ENCODE measurements at places on chromosomes 1 and 21. TPM values are rescaled to one million over a fixed set of nuclear protein-coding genes. Genes with fewer than 3 reads are reported as not detected.

Gene C1orf232
- polyA plus RNA-seq: not detected

- no peak overlapping the region for H3K27ac ChIP-seq
- no peaks in the 10 kb centered on the region for H3K4me1 ChIP-seq
- no peak overlapping the region for H3K4me3 ChIP-seq
- DNase-seq: no peak
Measured at GRCh38 chr1:41851589-41851988, 67.1 kb downstream of the HIVEP3 start.

DNA sequence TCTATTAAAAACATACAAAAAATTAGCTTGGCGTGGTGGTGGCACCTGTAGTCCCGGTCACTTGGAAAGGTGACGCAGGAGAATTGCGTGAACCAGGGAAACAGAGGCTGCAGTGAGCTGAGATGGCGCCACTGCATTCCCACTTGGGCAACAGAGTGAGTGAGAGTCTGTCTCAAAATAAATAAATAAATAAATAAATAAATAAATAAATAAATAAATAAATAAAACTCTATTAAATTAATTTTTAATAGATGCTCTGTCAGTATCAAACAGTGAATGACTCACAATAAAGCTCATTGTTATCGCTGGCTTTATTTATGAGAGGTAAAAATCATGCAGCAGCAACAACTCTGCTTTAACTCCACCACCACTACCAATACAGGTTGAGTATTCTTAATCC, 72.8 kb downstream of the ABL2 start:
- no peaks in the 10 kb centered on the region for H3K36me3 ChIP-seq
- no peaks in the 10 kb centered on the region for H3K27me3 ChIP-seq
- H3K4me1 ChIP-seq: no peaks in the 10 kb centered on the region
- no peak overlapping the region for H3K27ac ChIP-seq
- no peak overlapping the region for H3K4me3 ChIP-seq

DNA sequence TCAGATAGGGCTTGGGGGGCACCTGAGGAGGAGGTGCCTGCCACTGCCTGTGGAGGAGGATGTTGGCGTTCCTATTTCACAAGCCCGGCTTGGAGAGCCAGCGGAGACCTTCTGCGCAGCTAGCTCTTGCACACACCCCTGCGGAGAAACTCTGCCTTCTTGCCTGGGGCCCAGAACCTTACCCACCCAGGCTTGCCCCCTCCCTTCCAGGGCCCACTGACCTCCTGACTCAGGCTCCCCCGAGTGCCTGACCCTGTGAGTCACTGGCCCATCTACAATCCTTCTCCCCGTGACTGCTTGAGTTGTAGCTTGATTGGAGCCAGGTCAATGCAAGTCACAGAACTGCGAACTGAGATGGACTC, 3.4 kb downstream of the HES2 start:
- no peak for DNase-seq
- H3K4me1 ChIP-seq: peaks cover 4% of the 10 kb centered on the region
- no peak overlapping the region for H3K27ac ChIP-seq
- H3K27me3 ChIP-seq: peaks cover 27% of the 10 kb centered on the region
- no peak overlapping the region for H3K4me3 ChIP-seq

DNA sequence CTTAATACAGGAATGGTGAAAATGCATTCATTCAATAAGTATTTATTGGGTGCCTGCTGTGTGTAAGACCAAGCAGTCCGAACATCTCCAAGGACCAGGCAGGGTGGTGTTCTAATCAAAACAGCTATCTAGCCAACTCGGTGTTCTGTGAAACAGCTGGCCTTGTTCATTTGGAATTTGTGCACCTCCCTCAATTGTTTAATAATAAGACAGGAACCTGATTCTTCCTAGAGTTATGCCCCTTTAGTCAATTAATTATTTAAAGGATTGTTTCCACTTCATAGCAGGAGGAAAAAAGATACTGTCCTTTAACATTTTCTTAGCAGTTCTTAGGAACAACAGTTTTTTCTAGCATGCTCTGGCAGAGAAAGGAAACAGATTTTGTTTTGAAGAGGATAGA, 30.4 kb downstream of the S100A10 start:
- H3K4me1 ChIP-seq: no peaks in the 10 kb centered on the region
- DNase-seq: no peak
- no peak overlapping the region for H3K4me3 ChIP-seq
- H3K27ac ChIP-seq: no peak overlapping the region

Gene RHD
- polyA plus RNA-seq: 0.28 TPM

Gene SLC22A15
- polyA plus RNA-seq: not detected

Gene KLHDC7A
- polyA plus RNA-seq: not detected

DNA sequence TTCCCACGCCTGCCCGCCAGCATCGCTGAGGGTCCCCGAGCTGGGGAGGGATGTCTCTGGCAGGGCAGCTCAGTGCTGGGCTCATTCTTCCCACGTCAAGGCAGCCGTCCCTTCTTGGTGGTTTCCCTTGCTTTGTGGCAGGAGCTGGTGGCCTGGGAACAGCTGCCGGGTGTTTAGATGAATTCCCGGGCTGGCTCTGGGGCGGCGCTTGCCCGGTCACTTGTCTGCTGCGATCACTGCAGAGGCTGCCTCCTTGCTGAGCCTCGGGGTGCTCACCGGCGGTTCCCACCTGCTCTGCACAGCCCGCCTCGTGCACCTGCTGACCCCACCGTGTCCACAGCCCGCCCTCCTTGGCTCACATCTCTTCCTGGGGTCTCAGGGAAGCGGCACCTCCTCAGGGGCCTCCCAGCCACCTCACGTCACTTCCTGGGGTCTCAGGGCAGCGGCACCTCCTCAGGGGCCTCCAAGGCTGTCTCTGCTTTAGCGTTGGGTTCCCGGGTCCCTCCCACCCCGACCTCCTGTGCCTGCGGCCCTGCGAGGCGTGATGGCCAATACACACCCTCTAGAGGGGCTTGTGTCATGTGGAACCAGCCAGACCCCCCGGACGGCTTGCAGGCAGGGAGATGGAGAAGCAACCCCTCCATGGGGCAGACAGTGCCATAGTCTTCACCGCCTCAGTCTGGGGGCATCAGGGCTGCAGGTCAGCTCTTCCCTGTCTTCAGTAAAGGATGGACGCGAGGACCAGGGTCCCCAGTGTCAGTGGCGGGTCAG, 13.5 kb downstream of the COL18A1 start:
- H3K27ac ChIP-seq: no peak overlapping the region
- no peaks in the 10 kb centered on the region for H3K4me1 ChIP-seq
- no peak for DNase-seq
- H3K27me3 ChIP-seq: no peaks in the 10 kb centered on the region

Gene SLC30A10
- polyA plus RNA-seq: not detected

Gene SERPINC1
- 0.25 TPM for polyA plus RNA-seq

- H3K4me1 ChIP-seq: no peaks in the 10 kb centered on the region
- H3K27me3 ChIP-seq: no peaks in the 10 kb centered on the region
- H3K36me3 ChIP-seq: no peaks in the 10 kb centered on the region
- H3K27ac ChIP-seq: no peak overlapping the region
- no peak overlapping the region for H3K4me3 ChIP-seq
Measured at GRCh38 chr1:241453732-241454131, 65.8 kb downstream of the FH start.

Gene RASSF5
- polyA plus RNA-seq: 416 TPM

GRCh38 chr1:21149855-21150432, 26.8 kb downstream of the EIF4G3 start:
- H3K4me3 ChIP-seq: no peak overlapping the region
- H3K27ac ChIP-seq: no peak overlapping the region
- H3K4me1 ChIP-seq: no peaks in the 10 kb centered on the region
- no peaks in the 10 kb centered on the region for H3K36me3 ChIP-seq
- H3K27me3 ChIP-seq: no peaks in the 10 kb centered on the region
- DNase-seq: no peak

DNA sequence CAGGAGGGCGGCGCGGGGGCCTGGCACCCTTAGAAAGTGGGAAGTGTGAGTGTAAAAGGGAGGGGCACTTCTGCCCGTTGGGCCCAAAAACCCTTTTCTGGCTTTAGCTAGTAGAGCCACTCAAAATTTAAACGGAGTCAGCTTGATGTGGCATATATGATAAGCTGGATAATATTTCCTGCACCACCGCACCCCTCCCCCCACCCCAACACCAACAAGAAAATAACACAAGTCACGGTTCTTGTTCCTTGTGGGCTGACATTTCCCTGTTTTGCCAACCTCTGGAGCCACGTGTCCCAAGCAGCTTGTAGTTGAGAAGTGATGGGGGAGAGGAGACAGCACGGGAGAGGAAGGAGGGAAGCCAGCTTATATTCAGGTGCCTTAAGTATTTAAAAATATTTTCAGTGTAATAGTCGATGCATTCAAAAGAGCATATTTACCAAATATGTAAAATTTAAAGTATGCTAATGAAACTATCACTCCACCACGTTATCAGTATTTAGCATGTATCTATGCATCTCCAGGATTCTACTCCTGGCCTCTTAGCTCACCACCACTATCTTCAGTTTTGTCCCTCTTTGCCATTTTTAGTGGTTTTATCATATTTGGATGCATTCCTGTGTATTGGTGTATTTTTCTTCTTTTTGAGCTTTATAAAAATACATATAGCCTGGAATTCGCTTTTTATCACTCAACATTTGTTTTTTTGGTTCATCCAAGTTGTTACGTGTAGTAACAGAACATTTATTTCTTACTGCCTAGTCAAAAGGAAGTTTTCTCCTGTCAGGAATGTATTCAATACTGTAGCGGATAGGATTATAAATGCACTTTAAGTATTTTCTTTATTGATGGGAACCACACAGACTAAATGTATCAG, 773 bp upstream of the DDX59 start:
- peak overlapping the region; percentile 93 for H3K4me3 ChIP-seq
- no peak for DNase-seq
- no peaks in the 10 kb centered on the region for H3K36me3 ChIP-seq

Gene DEDD
- 34.0 TPM for polyA plus RNA-seq

Gene RNF186
- polyA plus RNA-seq: not detected

- H3K27ac ChIP-seq: no peak overlapping the region
- H3K36me3 ChIP-seq: no peaks in the 10 kb centered on the region
- DNase-seq: no peak
- no peak overlapping the region for H3K4me3 ChIP-seq
Measured at GRCh38 chr21:45040157-45040711, 34.1 kb upstream of the ADARB1 start.

DNA sequence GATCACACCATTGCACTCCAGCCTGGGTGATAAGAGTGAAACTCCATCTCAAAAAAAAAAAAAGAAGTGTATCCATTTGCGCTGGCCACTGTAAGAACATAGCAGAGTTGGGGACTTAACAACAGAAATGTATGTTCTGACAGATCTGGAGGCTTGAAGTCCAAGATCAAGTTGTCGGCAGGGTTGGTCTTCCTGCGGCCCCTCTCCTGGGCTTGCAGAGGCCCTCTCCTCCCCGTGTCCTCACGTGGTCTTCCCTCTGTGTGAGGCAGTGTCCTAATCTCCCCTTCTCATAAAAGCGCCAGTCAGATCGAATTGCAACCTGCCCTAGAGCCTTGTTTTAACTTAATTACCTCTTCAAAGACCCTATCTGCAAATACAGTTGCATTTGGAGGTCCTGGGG, 52.6 kb downstream of the MT1HL1 start:
- no peak for DNase-seq
- H3K36me3 ChIP-seq: no peaks in the 10 kb centered on the region
- no peaks in the 10 kb centered on the region for H3K4me1 ChIP-seq
- no peaks in the 10 kb centered on the region for H3K27me3 ChIP-seq

DNA sequence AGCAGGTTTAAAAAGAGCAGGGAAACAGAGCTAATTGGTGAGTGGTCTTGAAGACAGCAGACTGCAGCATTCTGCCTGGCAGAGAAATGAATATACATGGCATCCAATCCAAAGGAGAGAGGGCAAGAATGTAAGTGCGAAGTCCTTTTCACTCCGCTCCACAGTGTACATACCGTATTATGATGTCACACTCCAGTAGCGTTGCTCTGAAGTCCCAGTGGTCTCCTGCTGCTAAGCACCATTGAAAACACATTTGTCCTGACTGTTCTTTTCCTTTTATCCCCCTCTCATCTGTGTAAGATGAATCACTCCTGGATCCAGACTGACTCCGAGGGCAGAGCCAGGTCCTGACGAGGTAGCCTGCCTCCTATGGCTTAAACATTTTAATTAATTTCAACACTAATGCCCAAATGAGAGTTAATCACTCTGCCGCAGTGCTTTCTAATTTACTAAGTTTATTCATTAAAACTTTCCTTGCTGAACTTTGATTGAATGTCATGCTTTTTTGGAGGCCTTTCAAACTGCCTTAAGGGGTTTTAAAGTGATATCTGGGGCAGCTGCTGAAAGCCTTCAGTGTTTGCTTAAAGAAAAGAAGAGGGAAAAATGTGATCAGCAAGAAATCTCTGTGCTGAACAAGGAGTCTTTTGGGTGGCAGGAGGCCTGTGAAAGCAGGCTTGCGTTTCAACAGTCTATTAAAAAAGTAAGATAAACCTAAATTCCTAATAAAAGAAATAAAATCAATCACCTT, 227.2 kb downstream of the ATG4C start:
- no peaks in the 10 kb centered on the region for H3K4me1 ChIP-seq
- H3K27ac ChIP-seq: no peak overlapping the region
- no peak for DNase-seq
- no peak overlapping the region for H3K4me3 ChIP-seq

GRCh38 chr1:232524056-232524455, 105.9 kb downstream of the SIPA1L2 start:
- no peaks in the 10 kb centered on the region for H3K4me1 ChIP-seq
- no peaks in the 10 kb centered on the region for H3K27me3 ChIP-seq
- H3K27ac ChIP-seq: no peak overlapping the region
- no peaks in the 10 kb centered on the region for H3K36me3 ChIP-seq
- H3K4me3 ChIP-seq: no peak overlapping the region

- no peak for DNase-seq
- no peaks in the 10 kb centered on the region for H3K4me1 ChIP-seq
- H3K4me3 ChIP-seq: no peak overlapping the region
- no peaks in the 10 kb centered on the region for H3K27me3 ChIP-seq
Measured at GRCh38 chr21:41480086-41480690, 27.8 kb downstream of the TMPRSS2 start.

Gene SPATA21
- polyA plus RNA-seq: not detected

GRCh38 chr1:91700332-91700731, 185.6 kb downstream of the TGFBR3 start:
- no peak for DNase-seq
- peaks cover 14% of the 10 kb centered on the region for H3K4me1 ChIP-seq
- H3K4me3 ChIP-seq: no peak overlapping the region
- H3K27ac ChIP-seq: no peak overlapping the region
- no peaks in the 10 kb centered on the region for H3K27me3 ChIP-seq

DNA sequence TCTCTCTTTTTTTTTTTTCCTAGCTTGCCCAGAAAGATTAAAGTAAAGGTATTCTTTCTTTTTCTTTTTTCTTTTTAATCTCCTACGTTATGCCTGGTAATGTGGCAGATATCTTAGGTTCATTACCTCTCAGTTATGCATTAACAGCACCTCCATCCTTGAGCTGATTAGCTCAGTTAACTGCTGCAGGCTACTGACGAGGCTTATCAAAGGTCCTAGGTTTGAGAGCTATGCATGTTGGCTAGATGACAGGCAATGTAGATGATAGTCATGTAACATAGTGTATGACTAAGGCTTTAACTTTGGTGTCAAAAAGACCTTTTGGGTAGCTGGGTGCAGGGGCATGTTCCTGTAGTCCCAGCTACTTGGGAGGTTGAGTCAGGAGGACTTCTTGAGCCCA, 53.7 kb upstream of the CACYBP start:
- H3K27ac ChIP-seq: no peak overlapping the region
- H3K4me1 ChIP-seq: no peaks in the 10 kb centered on the region
- no peak for DNase-seq
- H3K36me3 ChIP-seq: no peaks in the 10 kb centered on the region

Gene CLIC4
- polyA plus RNA-seq: 0.58 TPM

Gene SPOCD1
- polyA plus RNA-seq: not detected

Gene ZSCAN20
- polyA plus RNA-seq: 1.2 TPM

Gene PRDM16
- not detected for polyA plus RNA-seq
